Stimulated activated CD4-positive, alpha-beta T cell treated with anti-CD3 and anti-CD28 coated beads, Interleukin-15, amount 100 ng/mL, for 48 hours (primary cell): ENCODE measurements at places on chromosomes 7 and 10.

GRCh38 chr7:99142727-99143520, 984 bp downstream of the SMURF1 start:
- DNase-seq = peak; percentile 87

DNA sequence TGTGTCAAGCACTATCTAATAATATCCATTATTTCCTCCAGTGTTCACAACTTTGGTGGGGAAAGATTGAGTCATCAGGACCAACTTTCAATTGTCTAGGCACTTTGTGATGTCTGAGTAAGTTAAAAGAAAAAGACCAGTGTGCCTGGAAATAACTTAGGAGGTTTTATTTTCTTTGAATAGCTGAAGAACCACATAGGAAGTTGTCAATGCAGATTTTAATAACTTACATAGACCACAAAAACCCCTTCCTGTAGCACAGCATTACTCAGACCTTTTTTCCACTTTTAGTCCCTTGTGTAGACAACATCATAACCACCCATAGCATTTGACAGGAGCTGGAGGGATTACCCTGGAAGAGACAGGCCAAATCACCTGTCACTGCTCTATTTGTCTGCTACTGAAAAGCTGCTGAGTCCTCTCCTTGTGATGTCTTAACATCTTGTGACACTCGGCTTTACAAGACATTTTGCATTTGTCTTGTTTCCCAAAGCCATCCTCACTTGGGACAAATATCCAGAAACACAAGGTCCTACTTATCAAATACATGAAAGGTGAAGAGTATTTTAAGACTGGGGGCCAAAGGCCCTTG, 241.5 kb upstream of the PTER start:
- DNase-seq = no peak

GRCh38 chr10:47035819-47036337, 124.7 kb downstream of the PTPN20 start:
- DNase-seq = no peak

- no peak for DNase-seq
Measured at GRCh38 chr7:97499204-97499603, 232.7 kb upstream of the TAC1 start.

- no peak for DNase-seq
Measured at GRCh38 chr10:60073781-60074656, 167.7 kb upstream of the CCDC6 start.

GRCh38 chr7:1548944-1549343, 7.1 kb downstream of the TMEM184A start:
- DNase-seq = no peak

DNA sequence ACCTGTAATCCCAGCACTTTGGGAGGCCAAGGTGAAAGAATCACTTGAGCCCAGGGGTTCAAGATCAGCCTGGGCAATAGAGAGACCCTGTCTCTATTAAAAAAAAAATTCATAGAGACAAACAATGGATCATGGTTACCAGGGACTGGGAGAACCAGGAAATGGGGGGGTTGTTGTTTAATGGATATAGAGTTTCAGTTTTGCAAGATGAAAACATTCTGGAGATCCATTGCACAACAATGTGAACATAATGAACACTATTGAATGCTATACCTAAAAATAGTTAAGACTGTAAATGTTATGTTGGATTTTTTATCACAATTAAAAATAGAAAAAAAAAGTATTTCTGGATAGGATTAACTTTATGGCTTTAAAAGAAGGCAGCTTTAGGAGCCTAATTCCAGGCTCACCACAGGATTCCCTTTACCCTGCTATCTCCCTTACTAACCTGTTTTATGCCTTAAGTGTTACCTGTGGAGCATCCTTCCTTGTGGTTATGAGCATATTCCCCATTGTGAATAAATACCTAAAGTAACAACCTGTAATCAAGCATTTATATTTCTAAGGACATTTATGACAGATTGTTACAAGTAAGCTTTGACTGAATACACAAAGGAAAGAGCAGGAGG, 45.1 kb upstream of the SGCE start:
- DNase-seq = no peak

GRCh38 chr10:112950714-112951358, 789 bp downstream of the TCF7L2 start:
- DNase-seq = no peak

- DNase-seq = no peak
Measured at GRCh38 chr10:91593834-91594233, 39.0 kb downstream of the PPP1R3C start.

DNA sequence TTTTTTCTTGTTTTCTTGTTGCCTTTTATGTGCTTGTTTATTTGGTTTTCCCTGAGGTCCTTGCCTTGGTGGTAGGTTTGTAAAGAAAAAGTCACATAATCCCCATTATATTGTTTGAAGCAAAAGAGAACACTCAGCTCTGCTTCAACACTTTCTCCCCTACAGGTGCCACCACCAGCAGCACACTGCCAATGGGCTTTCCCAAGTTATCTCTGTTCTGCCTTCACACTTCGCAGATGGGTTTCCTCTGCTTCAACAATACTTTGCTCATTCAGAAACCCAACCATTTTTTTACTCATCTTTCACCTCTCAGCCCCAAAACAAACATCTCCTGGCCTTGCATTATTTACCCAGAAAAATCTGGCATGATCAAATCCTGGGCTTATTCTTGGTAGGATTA, 375.1 kb upstream of the TEX47 start:
- no peak for DNase-seq

DNA sequence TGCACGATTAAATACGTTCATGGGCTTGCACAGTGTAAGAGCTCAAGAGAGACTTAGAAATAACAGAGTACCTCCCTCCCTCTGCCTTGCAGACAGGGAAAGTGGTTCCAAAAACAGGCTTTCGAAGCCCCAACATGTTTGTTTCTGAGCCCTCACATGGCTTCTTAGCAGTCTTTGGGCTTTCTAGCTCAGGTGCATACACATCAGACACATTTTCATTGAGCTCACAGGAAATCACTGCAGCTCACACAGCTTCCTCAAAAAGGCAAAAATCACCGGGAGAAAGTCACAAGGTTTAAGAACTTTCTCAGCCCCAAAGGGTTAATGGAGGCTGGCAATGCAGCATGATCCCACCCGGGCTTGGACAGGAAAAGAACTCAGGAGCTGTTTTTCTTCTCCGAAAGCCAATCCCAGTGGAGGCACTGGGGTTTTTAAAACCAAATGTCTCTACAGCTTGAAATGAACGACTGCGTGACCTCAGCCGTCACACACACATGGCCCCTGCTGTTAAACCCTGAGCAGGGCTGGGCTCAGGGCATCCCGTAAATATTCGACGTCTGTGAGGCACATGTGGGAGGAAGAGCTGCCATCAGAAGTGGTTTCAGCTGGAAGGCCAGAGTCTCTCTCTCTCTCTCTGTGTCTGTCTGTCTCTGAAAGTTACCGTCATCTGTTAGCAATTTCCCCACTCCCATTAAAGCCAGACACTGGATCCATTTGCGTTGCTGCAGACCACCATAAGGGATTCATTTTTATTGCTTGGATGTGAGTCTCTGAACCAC, 69.7 kb downstream of the CALML3 start:
- no peak for DNase-seq

DNA sequence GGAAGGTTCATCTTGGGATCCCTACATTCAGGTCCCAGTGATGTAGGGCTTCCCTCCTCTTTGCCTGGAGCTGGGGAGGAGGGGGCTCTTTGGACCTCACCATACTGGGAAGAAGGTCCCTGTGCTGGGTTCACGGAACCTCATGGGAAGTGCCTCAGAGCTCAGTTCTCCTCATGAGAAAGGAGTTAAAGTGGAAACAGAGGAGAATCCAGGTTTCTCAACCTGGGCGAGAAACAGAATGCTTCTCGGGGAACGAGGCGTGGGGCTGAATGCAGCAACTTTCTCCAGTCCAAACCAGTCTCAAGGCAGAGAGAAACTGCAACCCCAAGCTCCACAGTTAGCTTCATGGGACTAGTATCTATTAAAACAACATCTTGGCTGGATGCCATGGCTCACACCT, 382.7 kb upstream of the FOXK1 start:
- no peak for DNase-seq

DNA sequence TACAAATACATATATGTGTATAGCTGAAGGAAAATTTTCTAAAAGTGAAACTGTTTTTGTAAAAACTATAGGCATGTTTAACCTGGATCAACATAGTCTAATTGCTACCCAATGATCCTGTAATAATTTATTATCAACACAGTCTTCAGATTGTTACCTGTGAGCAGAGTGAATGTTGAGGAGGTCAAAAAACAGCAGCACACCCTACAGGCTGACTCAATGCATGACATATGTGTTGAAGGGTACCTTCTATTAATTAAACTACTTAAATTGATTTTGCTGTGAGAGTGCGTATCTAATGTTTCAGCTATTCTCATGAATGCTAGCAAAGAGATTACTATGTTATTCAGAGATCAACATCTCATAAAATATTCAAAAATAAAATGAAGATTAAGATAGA, 411.4 kb downstream of the TNS3 start:
- no peak for DNase-seq

DNA sequence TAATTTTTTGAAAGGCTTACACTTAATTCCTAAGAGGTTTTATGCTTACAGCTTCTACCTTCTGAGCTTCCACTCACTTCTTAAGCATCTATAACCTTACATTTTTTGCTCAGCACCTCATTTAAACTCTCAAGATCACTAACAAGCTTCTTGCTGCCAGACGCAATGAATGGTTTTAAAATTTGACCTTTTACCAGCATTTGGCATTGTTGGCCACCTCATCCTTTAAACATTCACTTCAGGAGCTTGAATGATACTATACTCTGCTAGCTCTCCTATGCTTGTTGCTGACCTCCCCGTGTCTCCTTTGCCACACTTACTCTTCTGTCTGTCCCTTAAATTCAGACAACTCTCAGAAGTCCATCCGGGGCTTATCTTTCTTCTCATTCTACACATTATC, 37.7 kb upstream of the ODAD2 start:
- no peak for DNase-seq

DNA sequence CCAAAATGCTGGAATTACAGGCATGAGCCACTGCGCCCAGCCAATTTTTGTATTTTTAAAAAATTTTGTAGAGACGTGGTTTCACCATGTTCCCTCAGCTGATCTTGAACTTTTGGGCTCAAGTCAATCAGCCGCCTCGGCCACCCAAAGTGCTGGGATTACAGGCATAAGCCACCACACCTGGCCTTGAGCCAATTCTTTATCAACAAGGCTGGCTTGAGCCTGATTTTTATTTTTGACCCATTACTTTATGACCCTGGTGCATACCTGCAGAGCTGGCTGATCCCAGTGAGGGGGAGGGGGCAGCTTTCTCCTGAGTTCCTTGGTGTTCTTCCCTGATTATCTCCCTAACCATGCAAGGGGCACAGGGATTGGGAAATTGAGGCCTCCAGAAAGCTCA, 15.8 kb upstream of the CPA1 start:
- no peak for DNase-seq

DNA sequence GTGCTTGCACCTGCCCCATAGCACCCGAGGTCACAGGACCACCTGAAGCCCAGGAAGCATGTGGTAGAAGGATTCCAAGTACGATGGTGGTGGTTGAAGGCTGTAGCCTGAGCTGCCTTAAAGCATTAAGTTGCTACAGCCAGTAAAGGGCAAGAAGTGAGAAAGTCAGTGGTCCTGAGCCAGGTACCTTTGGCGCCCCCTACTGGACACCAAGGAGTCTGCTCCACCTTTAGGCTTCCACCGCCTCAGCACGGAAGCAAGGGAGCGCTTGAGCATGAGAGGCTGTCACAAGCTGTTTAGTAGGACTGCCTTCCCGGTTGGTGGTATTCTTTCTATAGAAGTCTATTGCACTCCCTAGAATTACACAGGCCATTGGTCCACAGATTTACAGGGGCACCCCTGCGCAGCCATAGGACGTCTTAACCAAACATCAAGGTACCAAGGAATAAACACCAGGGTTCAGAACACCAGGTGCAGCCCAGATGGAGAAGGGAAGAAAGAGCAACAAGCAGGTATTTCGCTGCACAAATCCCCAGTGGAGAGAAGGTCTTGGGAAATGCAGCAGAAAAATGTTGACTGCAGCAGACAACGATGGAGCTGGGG, 2.2 kb downstream of the CRTAC1 start:
- DNase-seq = peak; percentile 56

GRCh38 chr7:26547156-26547555, 255.5 kb downstream of the SNX10 start:
- DNase-seq = no peak

DNA sequence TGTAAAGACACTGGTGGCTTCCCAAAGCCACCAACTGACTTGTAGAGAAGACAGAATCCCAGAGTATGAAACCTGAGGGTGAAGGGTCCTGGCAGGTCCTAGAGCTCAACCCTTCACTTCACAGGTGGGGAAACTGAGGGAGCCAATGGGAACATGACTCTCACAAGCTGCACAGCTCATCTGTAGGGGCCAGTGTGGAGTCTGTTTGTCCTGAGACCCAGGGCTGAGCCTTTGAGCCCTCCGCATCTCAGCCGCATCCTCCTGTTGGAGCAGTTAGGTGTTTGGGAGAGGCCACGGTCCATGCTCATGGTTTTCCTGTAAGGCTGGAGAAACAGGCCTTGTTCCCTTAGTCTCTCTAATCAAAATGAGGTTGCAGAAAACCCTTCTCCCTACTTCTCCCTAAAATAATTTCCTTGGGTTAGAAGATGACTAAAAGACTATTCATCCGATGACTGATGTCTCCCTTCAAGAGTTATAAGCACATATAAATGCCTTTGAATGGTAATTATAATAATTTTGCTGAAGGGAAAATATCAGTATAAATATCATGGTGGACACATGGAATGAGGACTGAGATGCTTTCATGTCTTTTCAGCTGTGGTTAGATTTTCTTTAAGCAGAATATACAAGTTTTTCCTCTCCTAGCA, 10.3 kb downstream of the HTRA1 start:
- DNase-seq = no peak

DNA sequence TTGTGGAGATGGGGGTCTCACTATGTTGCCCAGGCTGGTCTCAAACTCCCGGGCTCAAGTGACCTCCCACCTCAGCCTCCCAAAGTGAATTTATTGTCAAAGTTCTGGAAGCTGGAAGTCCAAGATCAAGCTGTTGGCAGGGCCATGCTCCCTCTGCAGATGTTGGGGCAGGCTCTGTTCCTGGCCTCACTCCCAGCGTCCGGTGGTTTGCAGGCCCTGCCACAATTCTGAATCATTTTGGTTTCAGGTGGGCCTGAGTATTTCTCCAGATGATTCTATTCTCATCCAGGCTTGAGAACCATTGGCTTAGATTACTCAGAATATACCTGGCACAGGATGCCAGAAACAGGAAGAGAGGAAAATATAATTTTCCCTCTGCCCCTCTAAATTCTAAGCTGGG, 737.4 kb downstream of the TNS3 start:
- DNase-seq = no peak

- DNase-seq = no peak
Measured at GRCh38 chr10:58637352-58637751, 124.7 kb downstream of the BICC1 start.
